D341Med (cell line): ENCODE measurements at places on chromosomes 5 and 9.

DNA sequence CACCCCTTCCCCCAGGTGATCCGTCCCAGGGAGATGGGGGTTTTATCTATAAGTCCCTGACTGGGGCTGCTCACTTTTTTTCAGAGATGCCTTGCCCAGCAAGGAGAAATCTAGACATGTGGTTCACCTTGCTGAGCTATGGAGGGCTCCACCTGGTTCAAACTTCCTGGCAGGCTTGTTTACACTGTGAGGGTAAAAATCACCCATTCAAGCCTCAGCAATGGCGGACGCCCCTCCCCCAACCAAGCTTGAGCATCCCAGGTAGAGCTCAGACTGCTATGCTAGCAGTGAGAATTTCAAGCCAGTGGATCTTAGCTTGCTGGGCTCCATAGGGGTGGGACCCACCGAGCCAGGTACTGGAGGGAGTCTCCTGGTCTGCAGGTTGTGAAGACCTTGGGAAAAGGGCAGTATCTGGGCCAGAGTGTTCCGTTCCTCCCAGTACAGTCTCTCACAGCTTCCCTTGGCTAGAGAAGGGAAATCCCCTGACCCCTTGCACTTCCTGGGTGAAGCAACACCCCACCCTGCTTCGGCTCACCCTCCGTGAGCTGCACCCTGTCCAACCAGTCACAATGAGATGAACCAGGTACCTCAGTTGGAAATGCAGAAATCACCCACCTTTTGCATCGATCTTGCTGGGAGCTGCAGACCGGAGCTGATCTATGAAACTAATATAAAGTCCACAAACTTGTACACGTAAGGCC is 231.7 kb downstream of the CTNND2 start:
- DNase-seq, result no peak

DNA sequence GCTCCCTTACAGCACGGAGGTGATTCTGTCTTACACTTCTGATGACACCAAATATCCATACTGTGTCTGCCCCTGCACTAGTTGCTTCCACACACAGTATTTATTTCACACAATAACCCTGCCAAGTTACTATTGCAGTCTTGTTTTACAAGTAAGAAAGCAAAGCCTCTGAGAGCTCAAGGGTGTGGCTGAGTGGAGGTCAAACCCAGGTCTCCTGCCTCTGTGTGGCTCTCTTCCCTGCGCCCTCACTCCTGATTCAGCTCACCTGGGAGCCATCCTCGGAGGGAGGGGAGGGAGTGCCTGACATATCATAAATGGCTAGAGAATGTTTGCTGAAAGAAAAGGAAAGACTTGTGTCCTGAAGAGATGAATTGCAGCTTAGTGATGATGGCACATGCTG is 41.0 kb downstream of the MVB12B start:
- DNase-seq, result peak; percentile 2

- no peak for DNase-seq
These were observed 90.9 kb upstream of the MTAP start for GRCh38 chr9:21711504-21711903.

DNA sequence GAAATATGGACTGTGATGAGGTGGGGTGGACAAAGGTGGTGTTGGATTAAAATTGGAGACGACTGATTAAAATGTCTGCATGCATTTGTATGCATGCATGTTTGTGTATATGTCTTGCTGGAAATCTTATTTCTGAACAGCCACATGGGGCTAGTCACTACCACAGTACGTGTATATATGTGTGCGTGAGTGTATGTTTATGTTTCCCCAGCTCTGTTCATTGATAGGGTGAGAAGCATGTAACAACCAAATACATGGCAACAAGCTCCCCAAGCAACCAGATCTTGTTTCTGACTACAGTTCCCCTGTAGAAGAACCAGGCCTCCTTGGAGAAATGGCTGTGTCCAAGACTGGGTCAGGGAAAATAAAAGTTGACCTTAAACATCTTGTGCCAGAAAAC is 139.7 kb downstream of the GNA14 start:
- DNase-seq, result no peak

DNA sequence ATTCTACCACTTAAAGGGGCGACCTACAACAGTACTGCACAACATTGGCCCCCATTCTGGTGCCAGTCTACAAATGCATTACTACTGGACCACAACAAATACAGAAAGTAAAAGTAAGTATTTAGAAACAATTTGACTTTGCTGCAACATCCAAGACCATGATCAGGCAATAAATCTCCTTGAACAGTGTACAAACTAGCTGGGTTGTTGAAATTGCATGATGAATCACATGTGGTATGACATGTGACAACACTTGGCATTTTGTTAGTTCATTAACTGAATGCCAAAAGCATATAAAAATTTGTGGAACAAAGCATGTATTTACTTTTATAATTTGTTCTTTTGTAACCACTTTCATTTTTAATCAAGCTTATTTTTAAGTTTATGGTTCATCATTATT is 270.5 kb downstream of the NFIB start:
- no peak for DNase-seq

DNA sequence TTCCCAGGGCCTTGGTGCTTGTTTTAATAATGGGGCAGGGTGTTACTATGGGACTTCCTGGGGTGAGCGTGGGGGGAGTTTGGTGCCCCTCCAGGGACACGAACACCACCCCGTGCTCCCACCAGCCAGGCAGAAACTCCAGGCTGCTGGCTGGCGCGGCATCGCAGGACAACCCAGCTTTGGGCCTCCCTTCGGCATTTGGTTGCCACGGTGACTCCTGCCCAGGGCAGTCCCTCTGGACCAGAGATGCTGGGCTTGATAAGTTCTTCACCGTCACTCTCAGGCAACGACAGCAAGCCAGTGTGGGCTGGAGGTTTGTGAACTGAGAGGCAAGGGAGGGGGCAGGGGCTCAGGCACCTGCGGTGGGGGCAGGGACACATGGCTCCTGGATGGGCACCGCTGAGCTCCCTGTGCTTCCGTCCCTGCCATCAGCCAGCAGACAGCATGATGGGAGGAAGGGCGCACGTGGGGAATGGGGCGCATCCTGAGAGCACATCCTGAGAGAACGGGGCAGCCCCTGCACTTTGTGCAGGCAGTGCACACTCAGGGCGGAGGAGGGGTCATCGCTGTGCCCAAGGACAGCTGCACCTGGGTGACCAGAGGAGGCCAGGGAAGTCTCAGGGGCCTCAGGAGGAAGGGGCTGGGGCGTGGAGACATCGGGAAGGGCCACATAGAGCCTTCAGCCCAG is 116.4 kb downstream of the RXRA start:
- no peak for DNase-seq

DNA sequence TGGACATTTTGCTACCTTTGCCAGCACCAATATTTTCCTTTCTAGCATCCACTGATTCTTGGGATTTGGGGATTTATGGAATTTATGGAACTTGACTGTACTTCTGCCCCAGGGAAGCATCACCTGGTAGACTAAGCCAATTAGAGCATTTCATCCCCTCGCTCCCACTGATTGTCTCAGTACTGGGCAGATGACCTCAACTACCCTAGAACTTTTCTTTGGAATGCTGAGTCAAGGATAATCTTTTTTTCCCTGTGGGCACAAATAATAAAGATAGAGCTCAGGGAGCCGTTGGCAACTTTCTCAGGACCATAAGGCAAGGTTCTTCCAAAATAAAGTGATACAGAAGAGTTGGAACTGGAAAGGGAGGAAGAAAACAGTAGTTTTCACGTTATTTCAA is 438.4 kb downstream of the PLK2 start:
- no peak for DNase-seq

- DNase-seq, result peak; percentile 79
These were observed 26.7 kb upstream of the ADAMTS2 start for GRCh38 chr5:179371681-179372680.

DNA sequence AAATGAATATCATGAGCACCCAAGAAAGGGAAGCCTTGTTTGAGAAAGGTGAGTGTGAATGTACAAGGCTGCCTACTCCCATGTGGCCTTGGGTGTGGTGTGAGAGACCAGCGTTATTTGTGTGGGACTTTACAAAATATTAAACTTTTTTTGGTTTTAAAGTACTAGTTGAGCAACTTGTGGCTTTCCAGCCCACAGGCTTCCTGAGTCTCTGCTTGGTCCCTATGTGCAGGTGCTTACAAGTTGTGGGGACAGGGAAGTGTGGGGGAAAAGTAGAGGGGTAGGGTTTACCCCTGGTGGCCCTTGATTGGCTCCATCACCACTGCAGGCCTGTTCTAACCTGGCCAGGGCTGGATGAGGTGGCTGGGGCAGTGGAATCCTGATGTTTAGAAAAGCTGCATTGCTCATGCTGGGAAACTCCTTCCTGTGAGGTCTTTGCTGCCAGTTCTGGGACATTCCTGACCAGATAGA is 19.7 kb downstream of the PTTG1 start:
- DNase-seq, result no peak

- no peak for DNase-seq
These were observed 119.8 kb downstream of the SSBP2 start for GRCh38 chr5:81631124-81631523.

GRCh38 chr9:4262735-4263141 is 37.1 kb downstream of the GLIS3 start:
- DNase-seq, result no peak

DNA sequence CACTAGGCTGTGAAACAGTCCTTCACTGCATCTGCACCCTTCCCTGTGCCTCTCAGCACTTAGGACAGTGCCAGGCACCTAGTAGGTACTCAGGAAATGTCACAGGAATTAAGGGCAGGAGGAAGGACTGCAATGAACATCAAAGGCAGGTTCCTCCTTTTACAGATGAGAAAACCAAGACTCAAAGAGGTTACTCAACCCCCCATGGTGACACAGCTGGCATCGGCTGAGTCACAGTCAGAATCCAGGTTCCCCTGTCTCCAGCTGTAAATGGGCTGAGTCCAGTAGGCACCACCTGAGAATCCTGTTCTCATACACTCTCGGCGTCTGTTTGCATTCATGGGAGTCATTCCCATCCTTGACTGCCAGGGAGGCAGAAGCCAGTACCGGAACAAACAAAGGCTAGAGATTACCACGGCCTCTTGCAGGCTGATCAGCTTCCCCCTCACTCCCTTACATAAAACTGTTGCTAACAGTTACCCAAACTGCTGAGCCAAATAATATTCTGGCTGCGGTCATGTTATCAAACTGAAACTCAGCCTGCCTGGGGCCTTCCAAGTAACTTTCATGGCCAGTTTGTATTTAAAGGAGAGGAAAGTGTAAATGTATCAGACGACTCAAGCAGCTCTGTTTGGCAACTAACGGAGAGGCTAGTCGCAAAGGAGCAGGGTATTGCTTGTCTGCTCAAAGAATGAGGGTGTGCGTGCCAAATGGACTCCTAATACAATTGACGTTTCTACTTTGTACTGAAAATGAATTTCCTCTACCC is 201.7 kb downstream of the PAPPA start:
- no peak for DNase-seq

GRCh38 chr5:54620141-54620933 is 102.8 kb downstream of the SNX18 start:
- no peak for DNase-seq

DNA sequence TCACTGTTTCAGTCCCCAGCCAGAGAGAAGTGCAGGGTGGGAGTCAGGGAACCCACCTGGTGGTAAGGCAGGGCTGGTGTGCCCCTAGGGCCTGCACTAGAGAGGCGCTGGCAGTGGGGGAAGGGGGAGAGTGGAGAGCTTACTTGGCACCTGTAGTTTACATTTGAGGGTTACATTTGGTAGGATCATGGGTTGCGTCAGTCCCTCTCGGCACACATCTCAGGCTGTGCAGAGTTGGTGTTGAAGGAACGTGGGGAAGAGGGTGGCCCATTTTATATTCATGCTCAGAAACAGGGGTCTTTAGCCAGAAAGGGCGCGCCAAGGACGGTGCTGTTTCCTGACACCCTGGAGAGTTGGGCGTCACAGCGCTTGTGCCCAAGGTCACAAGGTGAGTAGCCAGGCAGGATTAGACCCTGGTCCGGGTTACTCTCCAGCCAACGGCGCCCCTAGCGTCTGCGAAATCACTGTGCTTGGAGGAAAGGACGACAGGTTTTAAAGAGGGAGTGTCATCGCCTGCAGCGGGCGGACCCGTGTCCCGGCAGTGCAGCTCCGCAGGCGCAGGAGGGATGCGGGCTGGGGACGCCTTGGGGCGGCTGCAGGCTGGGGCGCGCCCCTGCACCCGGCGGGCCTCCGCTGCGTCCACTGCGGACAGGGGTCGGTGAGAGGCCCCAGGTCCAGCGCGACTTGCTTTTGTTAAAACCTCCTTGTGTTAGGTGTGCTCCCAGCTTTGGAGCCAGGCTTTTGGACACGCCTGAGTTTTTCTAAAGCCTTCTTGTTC is 272.6 kb downstream of the FANCC start:
- DNase-seq, result no peak

GRCh38 chr5:10467281-10468198 is 25.9 kb downstream of the ROPN1L start:
- no peak for DNase-seq

DNA sequence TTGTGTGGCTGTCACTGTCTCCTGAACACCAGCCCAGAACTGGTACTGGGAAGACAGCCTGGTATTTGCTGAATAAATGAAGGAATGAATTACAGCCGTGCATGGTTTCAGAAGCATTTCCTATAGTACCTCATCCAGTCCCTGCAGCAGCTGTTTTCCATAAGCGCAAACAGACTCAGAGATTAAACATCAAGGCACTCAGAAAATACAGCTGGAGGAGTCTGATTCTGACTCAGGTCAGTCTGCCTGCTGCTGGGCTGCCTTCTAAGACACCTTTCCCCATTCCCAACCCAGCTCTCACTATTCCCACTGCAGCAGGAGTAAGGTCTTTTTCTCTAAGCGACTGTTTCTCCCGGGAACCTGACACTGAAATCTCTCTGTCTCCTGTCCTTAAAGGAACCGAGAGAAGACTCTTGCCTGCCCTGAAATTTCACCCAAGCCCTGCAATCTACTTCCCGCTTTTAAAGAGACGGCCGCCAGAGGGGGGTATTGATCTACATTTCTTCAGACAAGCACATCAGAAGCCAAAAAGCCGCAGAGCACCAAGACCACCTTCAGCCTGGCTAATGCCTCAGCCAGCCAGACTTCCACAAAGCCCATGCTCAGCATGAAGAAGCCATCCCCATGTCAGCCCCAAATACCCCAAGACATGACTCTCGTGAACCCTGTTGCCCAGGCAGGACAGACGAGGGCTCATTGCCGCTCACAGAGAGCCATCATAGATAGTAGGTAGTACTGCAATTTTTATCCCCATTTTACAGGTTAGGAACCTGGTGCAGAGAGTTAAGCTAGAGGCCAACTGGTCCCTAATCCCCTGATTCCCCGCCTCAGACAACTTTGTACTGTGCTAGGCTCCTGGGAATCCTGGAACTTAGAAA is 5.4 kb upstream of the FOXI1 start:
- DNase-seq, result peak; percentile 39

- DNase-seq, result no peak
These were observed 31.6 kb downstream of the TNFSF8 start for GRCh38 chr9:114898741-114899140.

DNA sequence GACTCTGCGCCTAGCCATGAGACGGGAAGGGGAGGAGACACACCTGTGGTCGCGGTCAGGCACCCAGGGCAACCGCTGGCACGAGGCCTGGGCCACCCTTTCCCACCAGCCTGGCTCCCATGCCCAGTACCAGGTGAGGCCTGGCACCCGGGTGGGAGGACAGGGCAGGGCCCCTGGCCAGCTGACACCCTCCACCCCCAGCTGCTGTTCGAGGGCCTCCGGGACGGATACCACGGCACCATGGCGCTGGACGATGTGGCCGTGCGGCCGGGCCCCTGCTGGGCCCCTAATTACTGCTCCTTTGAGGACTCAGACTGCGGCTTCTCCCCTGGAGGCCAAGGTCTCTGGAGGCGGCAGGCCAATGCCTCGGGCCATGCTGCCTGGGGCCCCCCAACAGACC is 5.0 kb downstream of the MAMDC4 start:
- DNase-seq, result no peak
